Right lobe of liver (tissue), 6 donors: ENCODE measurements at places on chromosomes 3 and 15. TPM values are rescaled to one million over a fixed set of nuclear protein-coding genes. Genes with fewer than 3 reads are reported as not detected.
A peak's percentile ranks its signal among the peaks of the same experiment; 100 is the strongest.

- DNase-seq = no peak
Measured at GRCh38 chr3:133805384-133805701, 272 bp upstream of the SRPRB start.

GRCh38 chr15:69648212-69648611 is 195.6 kb downstream of the RPLP1 start:
- DNase-seq = no peak

DNA sequence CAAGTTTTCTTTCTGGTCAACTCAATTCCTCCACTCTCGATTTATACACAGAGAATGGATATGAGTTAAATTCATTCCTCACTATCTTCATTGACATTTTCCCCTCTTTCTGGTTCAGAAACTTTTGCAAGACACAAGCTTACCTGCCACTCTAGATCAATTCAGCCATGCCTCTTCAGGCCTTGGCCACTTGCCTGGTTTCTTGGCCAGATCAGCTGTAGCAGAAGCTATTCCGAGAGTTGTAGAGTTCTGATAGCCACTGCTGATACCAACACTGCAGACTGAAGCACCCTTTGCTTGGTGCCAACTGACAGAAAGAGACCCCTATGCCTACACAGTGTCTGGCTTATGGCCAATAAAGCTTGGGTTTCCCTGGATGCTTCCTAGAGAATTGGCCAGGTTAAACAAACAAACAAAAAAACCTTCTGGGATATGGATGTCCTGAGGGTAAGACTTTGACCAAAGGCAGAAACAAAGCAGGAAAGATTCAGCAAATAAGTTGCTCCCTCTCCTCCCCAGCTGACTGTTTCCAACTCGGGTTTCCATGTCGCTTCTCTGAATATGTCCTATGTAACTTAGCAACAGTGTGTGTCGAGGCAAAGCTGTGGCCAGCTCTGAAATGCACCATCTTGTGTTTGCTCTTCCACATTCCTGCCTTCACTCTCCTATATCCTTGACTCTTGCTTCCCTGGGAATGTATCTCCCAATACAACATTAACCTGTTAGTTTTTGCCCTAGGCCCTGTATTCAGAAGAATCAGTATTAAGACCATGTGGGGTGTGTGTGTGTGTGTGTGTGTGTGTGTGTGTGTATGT is 521.6 kb downstream of the EPHA3 start:
- DNase-seq = no peak

GRCh38 chr3:172084871-172085556 is 45.6 kb downstream of the FNDC3B start:
- DNase-seq = no peak

DNA sequence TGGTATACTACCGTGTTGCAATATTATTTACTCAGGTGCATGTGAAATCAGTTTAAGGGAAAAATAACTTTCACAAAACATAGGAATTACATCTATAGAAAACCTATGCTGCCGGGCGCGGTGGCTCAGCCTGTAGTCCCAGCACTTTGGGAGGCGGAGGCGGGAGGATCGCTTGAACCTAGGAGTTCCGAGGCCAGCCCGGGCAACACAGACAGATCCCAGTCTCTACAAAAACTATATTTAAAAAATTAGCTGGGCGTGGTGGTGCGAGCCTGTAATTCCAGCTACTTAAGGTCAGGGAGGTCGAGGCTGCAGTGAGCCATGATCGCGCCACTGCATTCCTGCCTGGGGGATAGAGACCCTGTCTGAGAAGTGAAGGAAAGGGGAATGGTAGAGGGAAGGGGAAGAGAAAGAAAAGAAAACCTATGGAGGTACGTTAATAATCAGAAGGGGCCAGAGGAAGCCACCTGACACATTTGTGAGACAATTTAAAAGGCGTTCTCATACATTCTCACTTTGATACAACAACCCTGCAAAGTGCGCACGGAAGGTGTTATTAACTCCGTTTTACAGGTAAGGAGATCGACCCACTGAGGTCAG is 456 bp upstream of the TMEM62 start:
- peak; percentile 35 for DNase-seq

- DNase-seq = no peak
Measured at GRCh38 chr3:49237344-49237743, 39.7 kb downstream of the C3orf62 start.

- DNase-seq = no peak
Measured at GRCh38 chr3:59339818-59340217, 290.0 kb upstream of the CFAP20DC start.

The EPHA3 gene
- 2.9 TPM for total RNA-seq

- DNase-seq = no peak
Measured at GRCh38 chr3:4735243-4735642, 242.1 kb downstream of the ITPR1 start.

The MTFMT gene
- 24.3 TPM for total RNA-seq

The CAV3 gene
- not detected for total RNA-seq

The BLM gene
- 0.42 TPM for total RNA-seq

The DTWD1 gene
- total RNA-seq = 8.2 TPM

The ADGRG7 gene
- total RNA-seq = 27.2 TPM

- no peak for DNase-seq
Measured at GRCh38 chr3:187188931-187189330, 8.4 kb upstream of the RTP1 start.

DNA sequence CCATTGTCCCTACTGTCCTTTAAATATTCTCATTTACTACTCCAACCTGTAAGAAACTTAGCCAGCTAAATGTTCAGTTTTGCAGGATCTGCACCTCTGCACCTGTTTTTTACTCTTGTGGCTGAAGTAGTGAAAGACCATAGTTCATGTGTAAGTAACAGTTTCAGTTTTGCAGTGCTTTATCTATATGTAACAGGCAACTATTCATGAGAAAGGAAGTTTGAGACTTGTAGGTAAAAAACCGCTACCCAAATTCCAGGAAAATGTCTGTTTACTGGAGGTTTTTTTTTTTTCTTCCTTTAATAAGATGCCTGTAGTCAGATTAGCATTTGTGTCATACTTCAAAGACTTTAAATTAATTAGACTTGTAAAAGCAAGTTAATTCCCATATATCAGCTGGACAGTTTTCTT is 25.4 kb upstream of the MBNL1 start:
- DNase-seq = no peak

The ARPIN gene
- total RNA-seq = 6.5 TPM

DNA sequence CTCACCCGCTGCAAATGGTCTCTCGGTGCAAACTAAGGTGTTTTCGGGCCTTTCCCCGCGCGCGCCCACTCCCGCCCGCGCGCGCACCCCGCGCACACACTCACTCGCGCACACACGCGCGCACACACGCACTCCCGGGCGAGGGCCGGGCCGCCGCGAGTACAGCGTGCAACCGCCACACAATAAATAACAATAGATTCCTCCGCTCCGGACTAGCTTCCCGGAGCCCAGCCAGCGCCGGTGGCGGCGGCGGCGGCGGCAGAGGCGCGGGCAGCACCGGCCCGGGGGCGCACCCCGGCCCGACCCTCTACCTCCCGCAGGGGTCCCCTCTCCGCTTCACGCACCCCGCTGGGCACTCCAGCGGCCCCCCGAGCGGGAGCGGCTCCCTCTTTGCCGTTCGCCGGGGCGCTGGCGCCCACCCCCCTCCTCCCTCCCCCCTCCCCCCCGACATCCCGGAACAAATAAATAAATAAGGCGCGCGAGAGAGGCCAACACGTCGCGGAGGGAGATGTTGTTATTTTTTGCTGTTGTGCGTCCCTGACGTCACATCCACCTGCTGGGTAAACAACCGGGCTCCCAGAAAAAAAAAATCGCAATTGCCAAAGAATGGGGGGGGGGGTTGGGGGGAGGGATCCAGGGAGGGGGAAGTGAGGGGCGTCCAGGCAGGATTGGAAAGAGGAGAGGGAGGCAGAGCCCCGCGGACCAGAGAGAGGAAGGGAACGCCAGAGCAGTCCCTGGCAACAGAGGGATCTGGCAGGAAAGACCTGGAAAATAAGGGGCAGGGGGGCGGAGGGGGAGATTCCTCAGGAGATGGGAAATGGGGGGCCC is at the start of gene FOXP1:
Gene FOXP1 (minus strand): TSS at position 163 of the 828 bp plus-strand sequence. CDS start 385,347 bp downstream, outside the sequence.
- DNase-seq = peak; percentile 88

DNA sequence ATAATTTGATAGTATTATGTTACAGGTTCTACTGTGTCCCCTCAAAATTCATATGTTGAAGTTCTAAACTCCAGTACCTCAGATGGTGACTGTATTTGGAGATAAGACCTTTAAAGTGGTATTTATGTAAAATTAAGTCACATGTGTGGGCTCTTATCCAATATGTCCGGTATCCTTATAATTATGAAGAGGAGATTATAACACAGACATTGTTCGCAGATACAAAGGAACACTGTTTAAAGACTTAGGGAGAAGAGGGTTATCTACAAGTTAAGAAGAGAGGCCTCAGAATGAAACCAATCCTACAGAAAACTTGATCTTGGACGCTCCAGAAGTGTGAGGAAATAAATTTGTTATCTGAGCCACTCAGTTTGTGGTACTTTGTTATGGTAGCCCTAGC is 50.9 kb downstream of the DPH6 start:
- no peak for DNase-seq

GRCh38 chr3:12424635-12425319 is 59.5 kb upstream of the TSEN2 start:
- no peak for DNase-seq

- DNase-seq = no peak
Measured at GRCh38 chr15:70299931-70300869, 202.5 kb upstream of the TLE3 start.

- no peak for DNase-seq
Measured at GRCh38 chr3:107663266-107663665, 140.5 kb downstream of the BBX start.

DNA sequence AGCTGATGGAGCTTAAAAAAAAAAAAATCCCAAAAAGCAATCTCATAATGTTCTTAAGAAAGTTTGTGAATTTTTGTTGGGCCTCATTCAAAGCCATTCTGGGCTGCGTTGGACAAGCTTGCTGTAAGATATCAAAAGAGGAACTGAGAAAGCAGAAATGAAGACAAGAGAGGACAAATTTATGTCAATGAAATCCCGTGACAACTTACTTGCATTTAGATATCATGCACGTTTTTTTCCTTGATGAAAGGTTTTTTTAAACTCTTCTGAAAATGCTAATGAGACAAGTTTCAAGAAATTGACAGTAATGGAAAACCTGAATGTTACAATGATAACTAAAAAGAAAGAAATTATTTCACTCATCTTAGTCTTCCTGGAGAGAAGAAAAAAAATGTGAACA is 662.9 kb downstream of the SQOR start:
- no peak for DNase-seq

- no peak for DNase-seq
Measured at GRCh38 chr3:34387826-34388564, 589.6 kb downstream of the PDCD6IP start.

The KNL1 gene
- 1.6 TPM for total RNA-seq

DNA sequence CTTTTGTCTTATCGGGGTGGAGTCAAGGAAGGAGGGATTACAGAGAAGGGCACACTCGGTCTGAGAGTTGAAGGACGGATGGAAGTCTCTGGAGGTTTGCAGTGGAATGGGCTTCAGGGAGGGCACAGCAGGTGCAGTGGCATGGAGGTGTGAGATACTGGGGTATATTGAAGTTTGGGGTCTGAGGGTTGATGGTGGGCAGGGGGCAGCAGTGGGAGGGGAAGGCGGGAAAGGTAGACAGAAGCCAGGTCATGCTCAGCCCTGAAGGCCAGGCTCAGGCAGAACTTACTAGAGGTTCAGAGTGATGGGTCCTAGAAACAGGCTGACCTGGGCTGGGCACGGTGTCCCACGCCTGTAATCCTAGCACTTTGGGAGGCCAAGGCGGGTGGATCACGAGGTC is 52.7 kb downstream of the HRH1 start:
- no peak for DNase-seq

- no peak for DNase-seq
Measured at GRCh38 chr15:79045041-79045440, 45.5 kb downstream of the RASGRF1 start.

The PAQR5 gene
- 0.28 TPM for total RNA-seq

DNA sequence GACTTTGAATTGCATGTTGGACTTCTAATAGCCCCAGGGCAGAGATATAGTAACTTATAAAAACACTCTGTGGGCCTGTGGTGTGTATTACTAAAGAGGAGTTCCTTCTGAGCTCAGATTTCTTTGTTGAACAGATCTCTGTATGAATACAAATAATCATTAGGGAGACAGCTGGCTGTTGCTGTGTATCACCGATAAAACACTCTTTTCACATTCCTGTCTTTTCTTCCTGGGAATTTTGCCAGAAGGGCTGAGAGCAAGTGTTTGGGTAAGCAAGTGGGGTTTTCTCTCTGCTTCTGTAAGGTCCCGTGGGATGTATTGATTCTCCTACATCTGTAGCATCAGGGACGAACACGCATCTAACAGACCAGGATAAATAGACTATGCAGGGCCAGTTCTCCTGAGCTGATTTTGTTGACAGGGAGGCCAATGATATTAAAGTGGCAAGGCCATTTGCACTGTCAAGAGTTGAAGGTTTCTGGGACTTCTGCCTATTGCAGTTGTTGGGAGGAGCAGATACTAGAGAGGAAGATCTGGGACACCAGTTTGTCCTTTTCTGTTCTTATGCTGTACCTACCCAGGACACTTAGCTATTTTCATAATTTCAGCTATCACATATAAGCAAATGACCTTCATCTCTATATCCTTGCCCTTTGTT is 225.9 kb upstream of the CD96 start:
- no peak for DNase-seq

DNA sequence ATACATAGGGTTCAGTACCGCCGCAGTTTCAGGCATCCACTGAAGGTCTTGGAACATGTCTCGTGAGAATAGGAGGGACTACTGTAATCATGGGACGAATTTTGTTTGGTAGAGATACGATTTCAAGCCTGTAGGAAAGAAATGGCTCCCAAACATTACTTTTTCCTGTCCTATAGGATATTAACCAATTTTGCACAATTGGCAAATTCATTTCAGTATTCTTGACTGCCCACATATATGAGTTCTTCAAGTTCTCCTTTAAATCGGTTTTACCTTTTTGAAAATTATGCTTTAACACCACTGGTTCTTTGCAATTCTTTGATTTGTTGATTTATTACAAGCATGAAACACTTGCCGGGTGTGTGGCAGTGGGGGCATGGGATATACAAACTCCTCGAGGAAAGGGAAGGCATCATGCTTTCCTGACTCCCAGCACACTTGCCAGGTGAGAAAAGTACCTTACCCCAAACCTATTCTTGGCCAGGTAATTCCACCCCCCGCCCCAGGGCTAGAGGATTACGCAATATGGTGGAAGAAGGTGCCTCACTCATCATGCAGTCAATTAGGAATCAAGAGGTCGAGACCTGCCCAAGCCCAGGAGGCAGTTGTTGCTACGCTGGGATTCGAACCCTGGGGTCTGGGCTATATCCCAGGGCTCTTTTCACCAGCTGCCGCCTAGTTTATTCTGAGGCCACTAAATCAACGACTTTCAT is 584 bp upstream of the LARS2 start:
- DNase-seq = no peak

The ITGA11 gene
- total RNA-seq = 0.74 TPM

DNA sequence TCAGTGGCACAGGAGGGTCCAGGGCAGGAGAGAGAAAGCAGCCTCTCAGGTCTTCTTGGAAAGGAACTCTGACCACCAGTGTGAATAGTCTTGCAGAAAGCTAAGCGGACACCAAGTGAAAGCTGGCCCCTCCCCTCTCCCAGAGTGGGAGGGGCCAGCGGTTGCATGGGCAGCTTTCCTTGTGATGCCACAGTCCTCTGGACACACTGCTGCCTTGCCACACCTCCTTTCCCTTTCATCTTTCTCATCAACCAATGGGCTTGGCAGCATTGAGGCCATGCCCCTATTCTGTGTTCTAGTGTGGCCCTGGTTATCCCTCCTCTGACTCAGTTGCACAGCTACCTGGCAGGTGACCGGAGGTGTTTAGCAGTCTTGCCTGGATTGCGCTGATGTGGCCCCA is 49.7 kb upstream of the GOLGA6B start:
- no peak for DNase-seq

The FSIP1 gene
- 0.43 TPM for total RNA-seq

The RTP4 gene
- total RNA-seq = 1.6 TPM

The SH3BP5 gene
- total RNA-seq = 8.9 TPM
